Panc1 (cell line): ENCODE measurements at places on chromosomes 16 and 17.

DNA sequence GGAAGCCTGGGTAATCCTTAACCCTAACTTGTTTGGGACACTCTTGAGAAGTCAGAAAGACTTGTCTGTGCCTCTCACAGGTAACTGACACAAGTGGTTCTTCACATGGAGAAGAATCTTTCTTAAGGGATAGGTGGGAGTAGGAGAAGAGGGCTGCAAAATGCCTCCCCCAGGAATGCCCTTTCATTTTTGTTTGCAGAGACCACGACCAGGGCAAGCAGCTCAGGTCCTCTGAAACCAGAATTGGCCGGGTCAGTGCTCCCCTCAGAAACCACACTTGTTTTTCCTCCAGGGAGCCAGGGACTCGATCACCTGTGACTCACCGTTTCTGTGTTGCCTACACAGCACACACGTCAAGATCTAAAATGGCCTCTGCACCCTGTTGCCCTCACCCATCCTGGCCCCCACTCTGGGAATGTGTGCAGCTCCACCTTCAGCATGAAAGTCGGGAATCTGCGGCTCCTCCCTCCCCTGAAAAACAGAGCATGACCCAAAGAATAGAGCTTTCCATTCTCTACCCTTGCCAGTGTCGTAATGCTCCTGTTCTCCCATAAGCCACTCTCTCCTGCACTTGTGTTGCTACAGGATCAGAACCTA lies 36.1 kb downstream of the HNF1B start:
- DNase-seq = no peak

DNA sequence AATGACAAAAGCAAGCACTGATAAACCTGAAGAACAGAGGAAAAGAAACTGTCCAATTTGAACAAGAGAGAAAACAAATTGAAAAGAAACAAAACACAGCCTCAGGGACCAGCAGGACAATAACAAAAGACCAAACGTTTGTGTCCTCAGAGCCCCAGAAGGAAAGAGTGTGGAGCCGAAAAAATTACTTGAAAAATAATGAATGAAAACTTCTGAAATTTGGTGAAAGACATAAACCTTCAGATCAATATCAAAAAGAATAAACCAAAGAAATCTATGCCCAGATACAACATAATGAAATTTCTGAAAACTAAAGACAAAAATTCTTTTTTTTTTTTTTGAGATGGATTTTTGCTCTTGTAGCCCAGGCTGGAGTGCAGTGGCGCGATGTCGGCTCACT lies 45.6 kb downstream of the CCDC57 start:
- no peak for DNase-seq

DNA sequence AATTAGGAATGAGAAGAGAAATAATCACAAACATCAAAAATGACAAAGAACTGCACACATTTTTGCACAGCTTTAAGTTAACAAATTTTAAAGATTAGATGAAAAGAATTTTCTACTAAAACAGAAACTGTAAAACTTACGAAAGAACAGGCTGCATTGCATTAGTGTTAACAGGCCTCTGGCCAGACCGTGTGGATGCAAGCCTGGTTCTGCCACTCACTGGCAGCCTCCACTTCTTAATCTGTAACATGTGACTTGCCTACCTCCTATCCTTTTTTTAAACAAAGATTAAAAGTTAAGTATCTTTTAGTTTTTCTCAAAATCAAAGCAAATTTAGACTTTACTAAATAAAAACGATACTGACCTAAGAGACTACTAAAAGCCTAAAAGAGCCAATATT lies 37.5 kb downstream of the CREBBP start:
- no peak for DNase-seq

DNA sequence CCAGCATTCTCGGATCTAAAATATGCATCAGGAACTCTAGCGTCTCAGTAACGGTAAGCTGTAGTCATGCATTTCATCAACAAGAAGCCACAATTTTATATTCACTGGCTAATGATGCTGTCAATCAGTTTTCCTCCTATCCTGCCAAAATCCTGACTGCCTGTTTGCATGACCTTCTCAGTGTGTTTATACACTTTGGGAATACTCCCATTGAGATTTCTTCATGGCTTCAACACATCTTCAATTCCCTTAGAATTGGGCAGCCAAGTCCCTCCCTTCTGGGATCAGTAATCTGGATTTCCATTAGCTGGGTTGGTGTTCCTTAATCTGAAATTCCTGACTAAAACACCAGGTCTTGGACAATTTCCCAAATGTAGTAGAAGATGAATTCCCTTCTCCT lies 348.9 kb upstream of the DYNLRB2 start:
- no peak for DNase-seq

DNA sequence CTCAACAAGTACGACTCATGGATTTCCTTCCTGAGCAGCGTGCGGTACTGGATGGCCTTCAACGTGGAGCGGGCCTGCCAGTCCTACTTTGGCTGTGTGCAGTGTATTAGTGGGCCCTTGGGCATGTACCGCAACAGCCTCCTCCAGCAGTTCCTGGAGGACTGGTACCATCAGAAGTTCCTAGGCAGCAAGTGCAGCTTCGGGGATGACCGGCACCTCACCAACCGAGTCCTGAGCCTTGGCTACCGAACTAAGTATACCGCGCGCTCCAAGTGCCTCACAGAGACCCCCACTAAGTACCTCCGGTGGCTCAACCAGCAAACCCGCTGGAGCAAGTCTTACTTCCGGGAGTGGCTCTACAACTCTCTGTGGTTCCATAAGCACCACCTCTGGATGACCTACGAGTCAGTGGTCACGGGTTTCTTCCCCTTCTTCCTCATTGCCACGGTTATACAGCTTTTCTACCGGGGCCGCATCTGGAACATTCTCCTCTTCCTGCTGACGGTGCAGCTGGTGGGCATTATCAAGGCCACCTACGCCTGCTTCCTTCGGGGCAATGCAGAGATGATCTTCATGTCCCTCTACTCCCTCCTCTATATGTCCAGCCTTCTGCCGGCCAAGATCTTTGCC lies 9.0 kb downstream of the HAS3 start:
- no peak for DNase-seq

DNA sequence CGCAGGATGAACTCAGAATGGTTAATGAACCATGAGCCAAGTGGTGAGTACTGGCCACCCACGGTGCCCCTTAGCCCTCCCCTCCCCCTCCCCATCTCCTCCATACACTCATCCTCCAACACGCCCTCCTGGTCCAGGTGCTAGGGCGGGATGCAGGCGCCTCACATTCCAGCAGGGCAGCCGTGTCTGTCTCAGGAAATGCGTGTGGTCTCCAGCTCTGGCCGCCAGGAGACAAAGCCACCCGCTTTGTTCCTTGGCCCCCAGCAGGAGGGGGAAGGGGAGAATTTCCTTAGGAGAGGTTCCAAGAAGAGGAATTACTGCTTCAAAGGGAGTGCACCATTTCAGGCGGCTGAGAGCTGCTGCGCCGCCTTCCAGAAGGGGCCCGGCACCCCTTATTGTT lies 29.7 kb upstream of the RMI2 start:
- DNase-seq = no peak

- no peak for DNase-seq
These were observed 98.0 kb downstream of the CDK5R1 start for GRCh38 chr17:32584792-32585191.

DNA sequence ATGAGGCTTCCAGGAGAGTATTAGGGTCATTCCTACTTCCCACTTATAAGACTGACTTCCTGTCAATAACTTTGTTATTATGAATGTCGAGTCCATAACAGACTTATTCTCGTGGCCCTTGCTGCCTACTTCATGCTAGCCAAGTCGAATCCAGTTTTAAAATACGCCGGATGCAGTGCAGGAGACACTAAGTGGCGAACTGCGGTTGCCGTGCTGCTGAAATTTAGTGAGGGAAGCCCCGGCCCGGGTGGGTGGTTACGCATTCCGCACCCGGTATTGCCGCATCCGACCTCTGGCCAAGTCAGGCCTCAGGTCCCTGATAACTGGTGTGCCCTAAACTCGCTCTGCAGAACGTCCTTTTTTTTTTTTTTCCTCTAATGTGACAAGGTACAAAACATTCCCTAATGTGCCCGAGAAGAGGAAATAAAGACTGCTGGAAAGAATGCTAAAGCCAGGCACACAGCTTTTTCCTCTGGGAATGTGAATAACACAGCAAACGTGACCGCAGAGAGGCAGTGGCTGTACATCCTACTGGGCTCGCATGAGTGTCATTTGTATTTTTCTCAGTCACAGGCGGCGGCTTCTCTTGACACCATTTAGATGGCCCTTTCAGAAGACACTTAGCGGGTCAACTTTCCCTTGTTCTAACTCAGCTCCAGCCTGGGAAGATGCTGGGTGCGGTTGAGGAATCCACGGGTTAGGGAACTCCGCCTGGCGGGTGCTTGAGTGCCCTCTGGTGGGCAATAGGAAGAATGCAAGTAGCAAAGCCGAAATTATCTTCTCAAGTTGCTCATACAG lies 7.1 kb upstream of the AKTIP start:
- peak; percentile 55 for DNase-seq

GRCh38 chr16:82594114-82594513 lies 32.7 kb upstream of the CDH13 start:
- DNase-seq = no peak

- DNase-seq = no peak
These were observed 41.4 kb downstream of the KSR1 start for GRCh38 chr17:27497696-27498095.

- no peak for DNase-seq
These were observed 98.0 kb upstream of the KIF2B start for GRCh38 chr17:53724726-53725125.

- DNase-seq = no peak
These were observed 239.9 kb upstream of the DYNLRB2 start for GRCh38 chr16:80300876-80301275.

DNA sequence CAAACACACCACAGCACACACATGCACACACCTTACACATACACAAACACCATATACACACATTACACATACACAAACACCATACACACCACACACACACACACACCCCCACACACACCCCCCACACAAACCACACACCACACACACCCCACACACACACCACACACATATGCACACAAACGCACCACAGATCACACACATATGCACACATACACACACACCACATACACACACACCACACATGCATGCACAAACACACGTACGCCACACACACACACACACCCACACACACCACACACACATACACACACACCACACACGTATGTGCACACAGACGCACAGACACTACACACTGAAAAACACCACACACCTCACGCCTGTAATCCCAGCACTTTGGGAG lies 166.0 kb downstream of the AHSP start:
- DNase-seq = no peak

DNA sequence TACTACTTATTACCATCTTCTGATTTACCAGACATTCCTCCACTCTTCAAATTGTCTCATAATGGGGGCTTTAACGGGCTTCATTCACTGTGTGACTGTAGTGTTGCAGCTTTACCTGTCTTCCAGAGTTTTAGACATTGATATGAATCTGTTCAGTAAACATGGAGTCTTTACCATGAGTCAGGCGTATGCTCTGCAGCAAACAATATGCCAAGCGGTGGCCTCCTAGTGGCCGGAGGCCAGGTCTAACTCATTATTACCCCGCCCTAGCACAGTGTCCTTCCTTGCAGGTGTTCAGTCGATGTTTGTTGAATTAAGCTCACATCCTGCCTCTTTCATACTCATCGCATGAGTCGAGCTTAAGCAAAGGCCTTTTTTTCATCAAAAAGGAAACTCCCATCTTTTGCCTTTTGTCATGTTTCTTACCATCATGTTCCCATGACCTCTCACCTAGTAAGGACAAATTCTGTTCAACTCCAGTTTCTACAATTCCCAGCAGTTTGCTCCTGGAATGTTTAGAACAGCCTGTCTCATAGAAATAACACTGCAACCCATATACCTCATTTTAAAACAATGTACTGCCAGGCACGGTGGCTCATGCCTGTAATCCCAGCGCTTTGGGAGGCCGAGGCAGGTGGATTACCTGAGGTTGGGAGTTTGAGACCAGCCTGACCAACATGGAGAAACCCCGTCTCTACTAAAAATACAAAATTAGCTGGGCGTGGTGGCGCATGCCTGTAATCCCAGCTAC lies 39.4 kb downstream of the TUBD1 start:
- DNase-seq = peak; percentile 97

DNA sequence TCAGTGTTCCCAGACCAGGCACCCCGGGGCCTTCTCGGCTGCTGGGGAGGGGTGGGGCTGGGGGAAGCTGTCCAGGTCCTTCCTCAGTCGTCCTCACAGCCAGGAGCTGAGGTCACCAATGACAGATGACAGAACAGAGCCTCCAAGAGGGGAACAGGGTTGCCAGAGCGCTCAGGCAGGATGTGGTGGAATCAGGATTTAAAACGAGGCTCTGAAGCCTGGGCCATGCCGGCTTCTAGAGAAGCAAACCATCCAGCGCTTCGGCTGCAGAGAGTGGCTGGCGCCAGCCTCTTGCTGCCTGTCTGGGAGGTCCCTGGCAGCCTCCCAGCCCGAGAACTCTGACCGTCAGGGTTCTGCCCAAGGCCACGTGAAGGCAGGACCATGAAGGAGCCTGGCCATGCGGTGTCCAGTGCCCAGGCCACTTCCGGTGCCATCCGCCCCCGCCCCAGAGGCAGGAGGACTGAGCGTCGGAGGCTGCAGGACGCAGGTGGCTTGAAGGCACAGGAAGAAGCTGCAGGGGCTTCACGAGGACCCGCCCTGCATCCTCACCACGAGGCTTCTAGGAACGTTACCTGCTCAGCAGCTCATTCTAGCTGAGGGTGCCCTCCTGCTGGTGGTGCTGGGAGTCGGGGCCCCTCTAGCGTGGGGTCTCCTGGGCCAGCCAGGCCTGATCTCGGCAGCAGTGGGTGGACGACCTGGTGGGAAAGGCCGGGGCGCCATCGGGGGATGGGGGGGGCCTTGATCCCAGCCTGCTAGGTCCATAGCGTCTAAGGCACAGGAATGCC lies 78.5 kb downstream of the KLHDC4 start:
- no peak for DNase-seq

DNA sequence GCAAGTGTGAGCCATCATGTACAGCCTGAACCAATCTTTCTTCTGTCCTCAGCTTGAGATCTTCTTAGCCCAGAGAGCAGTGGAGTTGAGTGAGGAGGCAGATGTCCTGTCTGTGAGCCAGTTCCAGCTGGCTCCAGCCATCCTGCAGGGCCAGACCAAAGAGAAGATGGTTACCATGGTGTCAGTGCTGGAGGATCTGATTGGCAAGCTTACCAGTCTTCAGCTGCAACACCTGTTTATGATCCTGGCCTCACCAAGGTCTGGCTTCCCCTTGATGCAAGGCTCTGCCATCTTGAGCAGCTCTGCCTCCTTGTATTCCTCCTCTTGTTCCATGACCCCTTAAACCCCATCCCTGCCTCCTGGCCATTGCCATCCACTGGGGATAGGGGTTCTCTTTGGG lies 9.6 kb downstream of the CDK5RAP3 start:
- DNase-seq = no peak
